Stimulated activated CD4-positive, alpha-beta T cell treated with anti-CD3 and anti-CD28 coated beads, Interleukin-4, amount 100 ng/mL, for 4 hours (primary cell): ENCODE measurements at places on chromosomes 5 and 9.

DNA sequence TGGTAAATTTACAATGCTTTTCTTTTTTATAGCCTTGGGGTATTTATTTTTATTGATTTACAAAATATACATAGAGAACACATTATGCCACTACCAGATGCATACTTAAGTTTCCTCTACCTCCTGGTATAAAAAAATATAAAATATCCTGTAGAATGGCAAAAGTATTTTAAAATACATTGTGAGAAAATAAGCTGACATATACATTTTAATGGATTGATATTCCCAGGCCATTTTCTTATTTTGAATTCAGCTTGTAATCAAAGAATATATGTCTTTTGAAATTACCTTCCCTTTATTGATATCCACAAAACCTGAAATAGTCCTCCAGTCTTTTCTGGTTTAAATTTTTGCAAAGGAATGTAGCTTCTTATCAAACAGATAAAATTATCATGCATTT, 923.9 kb downstream of the CDH18 start:
- no peak for DNase-seq

GRCh38 chr5:8288897-8289516, 420.1 kb downstream of the MTRR start:
- no peak for DNase-seq

DNA sequence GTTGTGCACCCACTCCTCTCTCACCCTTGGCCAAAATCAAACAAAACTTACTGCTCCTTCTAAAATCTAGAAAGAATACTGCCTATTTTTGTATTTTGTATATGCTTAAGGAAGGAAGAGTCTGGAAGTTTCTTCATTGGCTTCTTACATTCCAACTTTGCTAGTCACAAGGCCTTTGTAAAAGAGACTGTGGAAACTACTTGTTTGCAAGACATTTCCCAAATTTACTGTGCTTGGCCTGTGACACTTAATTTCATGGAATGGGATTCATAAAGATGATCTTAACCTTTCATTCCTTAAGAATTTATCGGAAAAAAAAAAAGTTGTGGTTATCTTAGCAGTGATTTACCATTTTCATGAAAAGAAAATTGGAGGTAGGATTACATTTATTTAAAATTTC, 208.9 kb downstream of the VPS13A start:
- DNase-seq: no peak

GRCh38 chr9:101487443-101487840, 46.2 kb upstream of the RNF20 start:
- no peak for DNase-seq

GRCh38 chr5:177472460-177473442, 683 bp downstream of the DBN1 start:
- DNase-seq: peak; percentile 51

DNA sequence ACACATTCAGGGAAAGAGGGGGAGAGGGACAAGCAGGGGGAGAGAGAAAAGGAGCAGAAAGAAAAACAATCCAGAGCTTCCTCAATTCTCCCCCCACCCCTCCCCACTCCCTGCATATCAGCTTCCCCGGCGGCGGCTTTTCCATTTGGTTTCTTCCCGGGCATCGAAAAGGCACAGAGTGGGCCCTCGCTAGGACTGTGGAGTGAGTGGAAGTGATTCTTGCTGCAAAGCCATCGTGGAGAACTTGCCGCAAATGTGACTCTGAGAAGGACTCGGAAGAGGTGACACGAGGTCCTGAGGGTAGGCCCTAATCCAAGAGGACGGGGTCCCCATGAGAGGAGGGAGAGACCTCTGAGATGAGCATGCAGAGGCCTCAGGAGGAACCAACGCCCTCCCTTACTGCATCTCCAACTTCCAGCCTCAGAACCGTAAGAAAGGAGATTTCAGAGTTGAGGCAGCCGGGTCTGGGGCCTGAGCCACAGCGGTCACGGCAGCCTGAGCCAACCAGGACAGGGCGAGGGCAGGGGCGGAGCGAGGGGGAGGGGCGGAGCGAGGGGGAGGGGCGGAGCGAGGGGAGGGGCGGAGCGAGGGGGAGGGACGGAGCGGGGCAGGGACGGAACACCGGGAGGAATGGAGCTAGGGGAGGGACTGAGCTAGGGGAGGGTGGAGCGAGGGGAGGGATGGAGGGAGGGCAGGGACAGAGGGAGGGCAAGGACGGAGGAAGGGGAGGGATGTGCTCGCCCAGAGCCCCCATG, 21.2 kb upstream of the SARDH start:
- DNase-seq: no peak

DNA sequence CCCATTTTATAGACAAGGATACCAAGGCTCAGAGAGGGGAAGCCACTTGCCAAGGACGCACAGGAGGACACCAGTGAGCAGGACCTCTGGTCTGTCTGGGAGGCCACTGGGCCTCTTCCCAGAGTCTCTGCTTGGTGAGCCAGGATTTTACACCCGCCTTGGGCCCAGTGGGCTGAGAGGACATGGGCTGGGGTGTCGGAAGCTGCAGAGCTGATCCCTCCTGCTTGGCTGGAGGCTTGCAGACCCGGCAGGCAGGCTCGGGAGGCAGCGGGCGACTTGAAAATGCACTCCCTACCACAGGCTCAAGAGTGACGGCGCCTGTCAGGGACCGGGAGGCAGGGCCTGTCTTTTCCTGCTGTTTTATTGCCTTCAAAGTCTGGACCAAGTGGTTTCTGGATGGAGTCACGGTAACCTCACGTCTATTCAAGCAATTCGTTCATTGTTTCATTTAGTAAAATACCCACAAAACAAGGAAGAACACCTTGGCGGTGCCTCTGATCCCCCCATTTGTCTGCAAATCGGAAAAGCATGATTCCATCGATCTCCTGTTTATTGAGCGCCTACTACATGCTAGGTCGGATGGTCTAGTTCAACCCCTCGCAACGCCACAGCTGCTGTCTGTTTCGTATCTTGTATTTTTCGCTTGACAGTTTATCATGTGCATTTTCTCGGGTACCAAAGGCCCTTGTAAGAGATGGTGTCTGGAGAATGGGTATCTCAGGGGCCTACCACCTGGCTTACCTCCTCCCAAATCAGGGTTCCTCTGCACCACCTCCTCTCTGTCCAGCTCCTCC, 108.1 kb upstream of the IER5L start:
- DNase-seq: no peak

GRCh38 chr5:132389585-132390286, 20.2 kb downstream of the SLC22A5 start:
- peak; percentile 54 for DNase-seq

DNA sequence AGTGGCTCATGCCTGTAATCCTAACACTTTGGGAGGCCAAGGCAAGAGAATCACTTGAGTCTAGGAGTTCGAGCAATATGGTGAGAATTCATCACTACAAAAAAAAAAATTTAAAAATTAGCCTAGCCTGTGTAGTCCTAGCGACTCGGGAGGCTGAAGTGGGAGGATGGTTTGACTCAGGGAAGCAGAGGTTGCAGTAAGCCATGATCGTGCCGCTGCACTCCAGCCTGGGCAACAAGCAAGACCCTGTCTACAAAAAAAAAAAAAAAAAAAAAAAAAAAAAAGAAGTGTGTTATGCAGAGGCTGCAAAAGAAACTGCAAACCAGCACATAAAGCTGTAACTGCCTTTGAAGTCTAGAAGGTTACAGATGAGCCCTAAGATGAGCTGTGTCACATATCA, 116.9 kb upstream of the SLC1A3 start:
- no peak for DNase-seq

- no peak for DNase-seq
Observed at GRCh38 chr9:99980598-99980997, 74.1 kb downstream of the STX17 start.

- DNase-seq: no peak
Observed at GRCh38 chr9:115364991-115365390, 247.0 kb upstream of the TNC start.

- peak; percentile 7 for DNase-seq
Observed at GRCh38 chr5:35319333-35320002, 89.2 kb upstream of the PRLR start.

GRCh38 chr5:100550531-100551051, 15.4 kb downstream of the FAM174A start:
- DNase-seq: no peak

- DNase-seq: no peak
Observed at GRCh38 chr5:108472237-108472636, 90.3 kb upstream of the FBXL17 start.

- DNase-seq: no peak
Observed at GRCh38 chr5:50547303-50547702, 106.2 kb upstream of the EMB start.
